ENCODE measurements at places on chromosomes 16 and 17.

- no peak for DNase-seq
These were observed 3.8 kb downstream of the ARHGDIA start for GRCh38 chr17:81867170-81867990.

DNA sequence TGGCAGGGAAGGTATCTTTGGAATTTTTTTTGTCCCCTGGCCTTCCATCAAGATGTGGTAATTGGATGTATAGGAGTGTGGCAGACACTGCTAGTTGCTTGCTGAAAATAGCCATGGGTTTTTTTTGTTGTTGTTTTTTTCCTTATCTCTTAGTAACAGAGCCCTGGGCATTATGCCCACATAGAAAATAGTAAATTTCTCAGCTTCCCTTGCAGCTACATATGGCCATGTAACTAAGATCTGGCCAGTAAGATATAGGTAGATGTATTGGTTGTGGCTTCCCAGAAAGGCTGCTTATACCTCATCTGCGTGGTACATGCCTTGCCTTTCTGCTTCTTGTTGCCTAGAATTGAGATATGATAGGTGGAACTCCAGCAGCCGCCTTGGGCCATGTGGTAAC lies 349.9 kb downstream of the CPPED1 start:
- no peak for DNase-seq

DNA sequence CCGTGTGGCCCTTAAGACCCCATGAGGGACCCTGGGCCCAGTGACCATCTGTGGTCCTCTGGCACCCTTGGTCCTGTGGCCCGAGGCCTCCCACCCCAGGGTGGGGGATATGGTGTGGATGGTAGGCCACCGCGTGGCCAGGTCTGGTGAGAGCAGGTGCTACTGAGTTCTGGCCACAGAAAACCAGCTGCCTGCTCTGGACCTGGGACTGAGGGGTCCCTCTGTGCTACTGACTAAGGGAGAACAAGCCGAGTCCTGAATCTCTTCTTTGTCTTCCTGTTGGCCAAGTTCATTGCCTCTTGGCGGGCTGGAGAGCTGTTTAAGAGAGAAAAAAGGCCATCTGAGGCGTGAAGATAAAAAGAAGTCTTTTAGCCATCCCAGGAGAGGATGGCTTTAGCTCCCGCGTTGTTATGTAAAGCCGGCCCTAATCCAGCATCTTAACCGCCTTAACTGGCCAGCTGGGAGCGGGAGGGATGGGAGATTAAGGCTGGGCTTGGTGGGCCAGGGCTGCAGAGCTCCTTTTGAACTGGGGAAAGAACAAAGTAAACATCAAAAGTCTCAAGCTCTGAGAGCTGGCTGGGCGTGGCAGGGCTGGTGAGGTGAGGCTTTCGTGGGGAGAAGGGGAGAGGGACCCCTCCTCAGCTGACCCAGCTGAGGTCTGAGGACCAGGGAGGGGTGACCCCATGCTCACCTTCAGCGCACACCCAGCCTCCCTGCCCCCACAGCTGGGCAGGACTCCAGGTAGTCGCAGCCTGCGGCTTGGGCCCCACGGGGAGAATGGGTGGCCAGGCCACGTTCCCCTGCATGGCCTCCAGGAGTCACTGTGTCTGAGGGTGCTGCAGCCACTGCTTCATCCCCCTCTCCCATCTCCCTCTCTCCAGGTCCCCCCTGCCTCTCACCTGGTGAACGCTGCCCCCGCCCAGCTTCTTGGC lies 62.4 kb downstream of the NKD1 start:
- DNase-seq, result no peak

GRCh38 chr16:75644240-75645012 lies 3.0 kb downstream of the KARS1 start:
- DNase-seq, result peak; percentile 49

DNA sequence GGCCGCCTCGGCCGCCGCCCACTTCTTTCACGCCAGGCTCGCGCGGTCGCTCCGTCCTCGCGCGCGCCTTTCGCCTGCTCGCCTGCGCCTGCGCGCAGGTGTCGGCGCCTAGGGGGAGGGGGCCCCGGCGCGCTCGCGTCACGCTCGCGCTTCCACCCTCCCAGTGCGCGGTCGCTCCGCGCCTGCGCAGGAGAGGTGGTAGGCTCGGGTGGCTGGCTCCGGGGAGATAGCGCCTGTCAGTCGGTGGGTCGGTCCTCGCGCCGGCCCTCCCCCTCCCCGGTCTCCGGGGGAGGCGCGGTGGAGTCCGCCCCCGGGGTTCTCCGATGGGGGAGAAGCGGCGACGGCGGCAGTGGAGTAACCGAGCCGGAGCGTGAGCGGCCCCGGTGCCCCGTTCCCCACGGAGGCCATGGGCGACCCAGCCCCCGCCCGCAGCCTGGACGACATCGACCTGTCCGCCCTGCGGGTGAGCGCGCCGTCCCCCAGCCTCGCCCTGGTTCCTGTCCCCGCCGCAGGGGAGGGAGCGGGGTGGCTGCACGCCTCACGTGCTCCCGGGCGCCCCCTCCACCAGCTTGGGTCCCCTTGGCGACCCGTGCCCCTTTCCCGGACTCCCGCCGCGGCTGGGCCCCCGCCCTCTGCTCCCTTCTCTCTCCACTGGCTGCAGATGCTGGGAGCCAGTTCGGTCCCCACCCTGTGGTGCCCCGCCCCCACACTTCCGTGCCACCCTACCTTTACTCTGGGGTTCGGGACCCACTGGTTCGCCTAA lies at the start of gene MINK1:
Gene MINK1 (plus strand): TSS at position 163 of the 763 bp plus-strand sequence. CDS start 244 bp downstream, at position 407.
- DNase-seq, result peak; percentile 92

DNA sequence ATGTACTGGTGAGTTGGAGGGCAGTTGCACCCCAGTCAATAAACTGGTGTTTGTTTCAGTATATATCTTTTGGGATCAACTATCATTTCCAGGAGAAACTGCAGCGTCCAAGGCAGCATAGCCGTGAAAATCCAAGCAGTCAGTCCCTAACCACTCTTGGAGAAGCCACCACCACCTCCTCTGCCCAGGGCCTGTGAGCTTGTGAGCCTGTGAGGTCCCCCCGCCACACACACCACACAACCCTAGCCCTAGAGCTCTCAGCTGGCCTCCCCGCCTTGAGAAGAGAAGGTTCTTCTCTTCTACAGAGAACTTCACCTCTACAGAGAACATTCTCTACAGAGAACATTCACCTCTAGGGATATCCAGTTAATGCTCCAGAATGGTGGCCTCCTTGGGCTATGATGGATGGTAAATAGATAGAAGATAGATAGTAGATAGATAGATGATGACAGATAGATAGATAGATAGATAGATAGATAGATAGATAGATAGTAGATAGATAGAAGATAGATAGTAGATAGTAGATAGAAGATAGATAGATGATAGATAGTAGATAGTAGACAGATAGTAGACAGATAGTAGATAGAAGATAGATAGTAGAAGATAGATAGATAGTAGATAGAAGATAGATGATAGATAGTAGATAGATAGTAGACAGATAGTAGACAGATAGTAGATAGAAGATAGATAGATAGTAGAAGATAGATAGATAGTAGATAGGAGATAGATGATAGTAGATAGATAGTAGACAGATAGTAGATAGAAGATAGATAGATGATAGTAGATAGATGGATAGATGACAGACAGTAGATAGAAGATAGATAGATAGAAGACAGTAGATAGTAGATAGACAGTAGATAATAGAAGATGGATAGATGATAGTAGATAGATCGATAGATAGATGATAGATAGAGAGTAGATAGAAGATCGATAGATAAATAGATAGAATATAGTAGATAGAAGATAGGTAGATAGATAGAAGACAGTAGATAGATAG lies 13.7 kb downstream of the ALOX15B start:
- DNase-seq, result no peak

DNA sequence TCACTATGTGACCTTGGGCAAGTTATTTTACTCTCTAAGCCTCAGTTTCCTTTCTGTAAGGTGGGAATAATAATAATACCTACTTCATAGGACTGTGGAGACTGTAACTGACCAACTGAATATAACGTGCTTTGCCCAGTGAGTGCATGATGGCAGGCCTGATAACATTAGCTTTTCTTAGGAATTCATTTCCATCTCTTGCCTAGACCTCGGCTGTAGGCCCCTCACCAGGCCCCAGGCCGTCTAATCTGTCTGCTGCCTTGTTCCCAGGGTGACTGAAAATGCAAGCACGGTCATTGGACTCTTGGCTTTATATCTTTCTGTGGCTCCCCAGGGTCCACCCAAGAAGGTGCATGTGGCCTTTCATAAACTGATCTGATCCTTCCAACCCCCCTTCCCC lies 6.7 kb upstream of the UBE2O start:
- DNase-seq, result no peak

GRCh38 chr17:17782523-17783115 lies 54.2 kb downstream of the SREBF1 start:
- no peak for DNase-seq

DNA sequence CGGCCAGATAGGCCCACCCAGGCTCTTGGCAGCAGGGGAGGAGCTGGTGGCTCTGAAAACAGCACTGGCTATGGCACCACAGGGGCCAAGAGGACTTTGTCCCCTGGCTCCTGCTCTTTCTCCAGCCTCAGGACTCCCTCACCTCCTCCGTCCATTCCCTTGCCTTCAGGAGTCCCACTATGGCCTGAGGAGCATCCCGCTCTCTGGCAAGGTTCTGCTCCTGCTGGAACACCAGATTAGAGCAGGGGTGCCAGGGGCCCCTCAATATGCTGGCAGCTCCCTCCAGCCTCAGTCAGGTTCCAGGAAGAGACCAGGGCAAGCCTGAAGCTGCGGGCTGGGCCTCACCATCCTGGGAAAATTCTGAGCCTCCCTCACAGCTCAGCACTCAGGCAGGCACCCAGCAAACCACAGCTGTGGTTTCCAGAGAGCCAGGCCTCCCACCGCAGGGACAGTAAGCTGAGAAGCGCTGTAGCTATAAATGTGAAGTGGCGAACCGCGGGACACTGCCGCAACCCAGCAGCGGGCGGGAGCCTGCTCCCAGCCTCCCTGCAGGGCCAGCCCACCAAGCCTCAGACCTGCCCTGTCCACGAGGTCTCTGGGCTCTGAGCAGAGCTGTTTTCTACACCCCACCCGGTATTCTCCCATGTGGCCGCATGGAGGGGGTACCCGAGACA lies 25.7 kb downstream of the C17orf100 start:
- DNase-seq, result no peak

GRCh38 chr16:47197536-47198179 lies 53.9 kb upstream of the NETO2 start:
- no peak for DNase-seq

- peak; percentile 39 for DNase-seq
These were observed 6.8 kb downstream of the AXIN1 start for GRCh38 chr16:345772-346171.

DNA sequence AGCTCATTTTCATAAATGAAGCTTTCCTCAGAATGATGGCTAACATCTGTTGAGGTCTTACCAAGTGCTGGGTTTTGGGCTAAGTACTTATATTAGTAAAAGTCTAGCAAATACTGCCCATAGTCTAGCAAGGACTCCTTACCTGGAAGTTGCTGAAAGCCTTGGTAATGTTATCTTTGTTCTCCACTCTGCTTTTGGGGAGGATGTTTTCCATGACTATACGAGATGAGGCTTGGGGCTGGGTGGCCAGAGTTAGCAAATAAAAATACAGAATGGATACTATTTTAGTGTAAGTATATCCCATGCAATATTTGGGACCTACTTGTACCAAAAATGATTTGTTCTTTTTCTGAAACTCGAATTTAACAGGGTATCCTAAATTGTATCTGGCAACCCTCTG lies 7.7 kb downstream of the CCL18 start:
- DNase-seq, result no peak

GRCh38 chr17:58156839-58157803 lies 8.9 kb downstream of the OR4D1 start:
- DNase-seq, result peak; percentile 52

DNA sequence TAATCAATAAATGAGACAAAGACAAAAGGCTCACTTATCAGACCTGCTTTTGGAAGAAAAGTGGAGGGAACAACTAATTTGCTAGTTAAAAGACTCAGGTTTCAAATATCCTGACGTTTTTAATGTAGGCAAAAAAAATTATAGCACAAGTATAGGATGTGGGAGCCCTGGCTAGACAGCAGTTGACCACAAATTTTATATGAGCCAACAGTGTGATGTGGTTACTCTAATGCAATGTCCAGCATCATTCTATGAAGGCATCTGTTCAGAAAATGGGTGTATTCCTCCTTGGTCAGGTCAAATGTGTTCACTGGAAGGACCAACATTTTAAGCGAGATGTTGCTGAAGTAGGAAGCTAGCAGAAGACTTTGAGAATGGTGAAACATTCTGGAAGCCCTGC lies 237.4 kb downstream of the MAP2K6 start:
- no peak for DNase-seq

DNA sequence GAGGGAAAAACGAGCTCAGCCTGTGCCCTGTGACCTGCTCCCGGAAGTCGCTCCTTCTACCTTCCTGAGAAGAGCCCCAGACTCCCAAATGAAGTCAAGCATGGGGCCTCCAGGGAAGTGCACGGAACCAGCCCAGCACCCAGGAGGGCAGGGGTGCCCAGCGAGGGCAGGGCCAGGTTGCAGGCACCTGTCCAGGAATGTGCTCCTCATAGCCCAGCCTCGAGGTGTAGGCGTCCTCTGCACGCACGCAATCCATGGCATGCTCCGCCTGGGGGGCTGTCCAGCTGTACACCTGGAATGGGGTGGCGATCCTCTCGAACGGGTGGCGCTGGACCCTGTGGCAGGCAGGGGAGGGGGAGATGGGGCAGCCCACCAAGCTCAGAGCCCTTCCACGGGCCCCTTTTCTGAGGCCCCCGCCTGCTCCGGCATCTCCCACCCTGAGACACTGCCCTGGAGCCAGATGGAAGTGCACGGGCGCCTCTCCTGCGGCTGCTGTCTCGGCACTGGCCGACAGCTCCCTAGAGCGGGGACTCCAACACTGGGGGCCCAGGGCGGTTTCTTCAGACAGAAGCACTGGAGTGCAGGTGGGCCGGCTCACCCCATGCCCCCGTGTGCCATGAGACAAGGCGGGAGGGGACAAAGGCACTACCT lies 10.9 kb downstream of the CLUH start:
- no peak for DNase-seq

- DNase-seq, result no peak
These were observed 233.4 kb upstream of the HSBP1 start for GRCh38 chr16:83574388-83574787.

- no peak for DNase-seq
These were observed 21.6 kb upstream of the PITPNA start for GRCh38 chr17:1584167-1584566.

- DNase-seq, result no peak
These were observed 24.8 kb downstream of the RAD51D start for GRCh38 chr17:35094902-35095301.

DNA sequence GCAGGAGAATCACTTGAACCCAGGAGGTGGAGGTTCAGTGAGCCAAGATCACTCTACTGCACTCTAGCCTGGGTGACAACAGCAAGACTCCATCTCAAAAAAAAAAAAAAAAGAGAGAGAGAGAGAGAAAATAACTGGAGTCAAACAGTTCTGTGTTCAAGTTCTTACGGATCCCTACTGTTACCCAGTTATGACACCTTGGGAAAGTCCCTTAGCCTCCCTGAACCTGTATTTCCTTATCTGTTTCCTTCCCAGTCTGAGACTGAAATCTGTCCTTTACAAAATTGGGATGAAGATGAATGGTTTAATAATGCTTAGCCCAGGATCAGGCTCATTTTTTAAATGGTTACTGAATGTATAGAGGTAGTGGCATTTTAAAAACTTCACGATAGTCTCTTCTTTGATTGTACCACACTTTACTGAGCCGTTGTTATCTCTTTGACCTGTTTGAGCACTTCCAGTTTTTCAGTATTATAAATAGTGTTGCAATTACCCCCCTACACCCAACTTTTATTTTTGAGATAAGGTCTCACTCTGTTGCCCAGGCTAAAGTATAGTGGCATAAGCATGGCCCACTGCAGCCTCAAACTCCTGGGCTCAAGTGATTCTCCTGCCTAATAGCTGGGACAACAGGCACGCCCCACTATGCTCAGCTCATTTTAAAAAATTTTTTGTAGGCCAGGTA lies 17.1 kb downstream of the ZNF768 start:
- DNase-seq, result no peak

- DNase-seq, result peak; percentile 13
These were observed 19.4 kb downstream of the GGA3 start for GRCh38 chr17:75241996-75242460.

All from CD4-positive, alpha-beta T cell treated with Interleukin-4 for 4 hours (primary cell).